HT-29 (cell line): ENCODE measurements at places on chromosomes 4 and X. TPM values are rescaled to one million over a fixed set of nuclear protein-coding genes. Genes with fewer than 3 reads are reported as not detected.

The F8A2 gene
- not detected in 2 replicates for total RNA-seq

DNA sequence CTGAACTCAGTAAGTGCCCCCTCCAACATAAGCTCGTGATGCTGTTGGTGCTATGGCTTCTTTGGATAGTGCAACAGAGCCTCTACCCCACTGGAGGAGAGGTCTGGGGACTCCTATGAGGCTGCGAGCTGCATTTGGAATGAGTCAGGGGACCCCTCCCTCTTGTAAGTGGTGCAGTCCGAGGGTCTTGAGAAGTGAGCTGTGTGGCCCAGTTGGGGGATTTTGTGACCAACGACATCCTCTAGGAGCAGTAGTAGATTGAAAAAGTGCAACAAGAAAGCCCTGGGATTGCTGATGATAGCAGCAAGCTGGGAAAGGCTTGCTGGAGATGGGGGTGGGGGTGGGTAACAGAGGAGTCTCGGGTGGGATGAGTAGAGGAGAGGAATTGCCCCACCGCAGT is 3.1 kb downstream of the FRMPD3 start:
- DNase-seq, result no peak

The FAM133A gene
- total RNA-seq, result not detected in 2 replicates

The GAGE12E gene
- total RNA-seq, result not detected in 2 replicates

DNA sequence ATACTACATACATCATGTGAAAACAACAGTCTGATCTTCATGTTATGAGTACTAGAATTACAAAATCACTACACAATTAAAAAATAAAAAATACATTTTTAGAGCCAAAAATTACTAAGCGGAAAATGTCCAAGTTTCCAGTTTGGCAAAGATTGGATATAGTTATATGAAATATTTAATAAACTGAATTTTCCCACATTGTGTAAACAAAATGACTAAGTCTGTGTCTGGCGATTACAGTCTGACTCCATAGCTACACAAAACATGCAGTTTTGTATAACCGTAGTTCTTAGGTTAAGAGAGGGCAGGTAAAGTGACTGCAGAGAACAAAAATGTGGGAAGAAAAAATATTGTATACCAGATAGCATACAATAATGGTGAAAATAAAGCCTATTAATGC is 59.2 kb upstream of the TMEM47 start:
- no peak for DNase-seq

The GAR1 gene
- 8.5 and 9.8 TPM in 2 replicates for total RNA-seq

GRCh38 chr4:76279462-76279861 is 27.1 kb upstream of the STBD1 start:
- peak; percentile 31 for DNase-seq

The DRP2 gene
- 0.05 and 0.13 TPM in 2 replicates for total RNA-seq

- no peak for DNase-seq
Observed at GRCh38 chr4:158912390-158912789, 143.6 kb downstream of the FNIP2 start.

The NPY1R gene
- total RNA-seq, result 0.13 TPM in 1 of 2 replicates, not detected in the other

DNA sequence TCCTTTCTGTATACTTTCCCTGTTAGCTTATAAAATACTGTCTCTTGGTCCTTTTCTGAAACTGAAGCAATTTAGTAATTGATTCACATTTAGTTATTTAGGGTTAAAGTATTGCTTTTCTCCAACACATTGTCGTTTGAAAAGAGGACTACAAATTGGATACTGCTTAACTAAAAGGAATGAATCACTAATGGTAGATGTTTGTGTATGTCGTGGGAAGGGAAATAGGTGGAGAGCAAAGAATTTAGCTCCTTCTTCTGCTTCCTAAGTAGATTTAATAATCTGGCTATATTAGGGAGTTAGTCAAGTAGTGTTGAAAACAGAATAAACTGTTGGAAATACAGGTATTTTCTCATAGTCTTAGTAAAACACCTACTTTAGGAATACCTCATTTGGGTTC is 27.9 kb downstream of the SLAIN2 start:
- DNase-seq, result no peak

DNA sequence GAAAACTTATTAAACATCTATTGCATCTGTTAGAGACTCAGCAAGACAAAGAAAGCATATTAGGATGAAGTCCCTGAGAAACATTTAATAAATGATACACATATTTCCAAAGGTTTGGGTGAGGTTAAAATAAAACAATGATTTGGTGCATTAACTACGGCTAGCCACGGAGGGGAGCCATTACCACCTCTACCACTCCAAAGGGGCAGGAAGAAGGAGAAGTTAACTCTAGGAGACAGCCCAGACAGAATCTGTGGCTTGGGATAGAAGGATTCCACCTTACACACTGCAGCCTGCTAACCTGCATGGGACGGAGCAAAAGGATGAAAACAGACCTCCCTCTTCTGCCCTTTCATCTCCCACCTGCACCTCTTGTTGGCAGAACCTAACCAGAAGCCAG is 189.1 kb upstream of the C1QTNF7 start:
- DNase-seq, result peak; percentile 43

The UGT2B17 gene
- not detected in 2 replicates for total RNA-seq

The F11 gene
- total RNA-seq, result not detected in 2 replicates

- no peak for DNase-seq
Observed at GRCh38 chr4:71677568-71677967, 106.3 kb downstream of the GC start.

The TLR7 gene
- total RNA-seq, result not detected in 2 replicates

The CENPI gene
- total RNA-seq, result 11.5 and 13.2 TPM in 2 replicates

The RPL9 gene
- total RNA-seq, result 1,285 and 1,602 TPM in 2 replicates

The EXOC1L gene
- not detected in 2 replicates for total RNA-seq

GRCh38 chr4:106704253-106704870 is 331.8 kb downstream of the DKK2 start:
- DNase-seq, result no peak

- DNase-seq, result no peak
Observed at GRCh38 chr4:155974476-155974749, 20.7 kb upstream of the CTSO start.

DNA sequence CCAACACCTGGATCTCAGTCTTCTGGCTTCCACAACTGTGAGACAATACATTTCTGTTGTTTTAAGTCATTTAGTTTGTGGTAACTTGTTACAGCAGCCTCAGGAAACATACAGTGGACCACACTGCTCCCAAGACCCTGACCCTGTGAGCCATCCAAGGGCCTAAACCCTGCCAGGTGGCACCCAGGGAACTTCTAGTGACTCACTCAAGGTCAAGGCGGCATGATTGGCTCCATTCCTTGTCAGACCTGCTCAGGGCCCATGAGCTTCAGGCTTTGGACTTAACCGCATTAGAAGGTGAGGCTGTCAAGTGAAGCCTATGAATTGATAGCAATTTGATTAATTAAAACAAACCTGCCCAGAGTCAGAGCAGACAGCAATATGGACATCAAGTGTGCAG is 165.7 kb upstream of the MAMLD1 start:
- no peak for DNase-seq

DNA sequence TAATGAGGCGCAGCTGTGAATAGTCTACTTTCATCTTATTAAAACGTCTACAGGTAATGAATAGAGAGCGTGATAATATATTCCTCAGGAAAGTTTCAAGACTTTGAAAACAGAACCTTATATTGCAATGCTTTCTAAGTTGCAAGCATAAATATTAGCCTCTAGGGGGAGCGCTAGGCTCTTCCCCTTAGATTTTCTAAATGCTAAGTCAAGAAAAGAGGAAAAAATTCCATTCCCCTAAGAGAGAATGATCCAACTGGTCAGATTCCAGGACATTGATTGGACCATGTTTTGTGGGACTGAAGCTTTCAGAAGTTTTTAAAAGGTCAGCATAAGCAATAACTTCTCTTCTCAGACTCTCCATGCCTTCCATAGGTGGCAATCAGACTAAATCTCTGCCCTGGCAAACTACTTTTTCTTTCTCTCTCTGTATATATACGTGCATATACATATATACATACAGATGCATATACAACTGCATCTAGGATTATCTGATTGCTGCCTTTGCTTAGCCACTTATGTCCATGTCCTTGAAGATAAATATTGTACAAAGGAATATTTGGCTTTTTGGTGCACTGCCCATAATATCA is 492.9 kb downstream of the INPP4B start:
- DNase-seq, result peak; percentile 77

The SLC2A9 gene
- total RNA-seq, result 1.8 and 1.9 TPM in 2 replicates

The RAB33A gene
- not detected in 2 replicates for total RNA-seq

DNA sequence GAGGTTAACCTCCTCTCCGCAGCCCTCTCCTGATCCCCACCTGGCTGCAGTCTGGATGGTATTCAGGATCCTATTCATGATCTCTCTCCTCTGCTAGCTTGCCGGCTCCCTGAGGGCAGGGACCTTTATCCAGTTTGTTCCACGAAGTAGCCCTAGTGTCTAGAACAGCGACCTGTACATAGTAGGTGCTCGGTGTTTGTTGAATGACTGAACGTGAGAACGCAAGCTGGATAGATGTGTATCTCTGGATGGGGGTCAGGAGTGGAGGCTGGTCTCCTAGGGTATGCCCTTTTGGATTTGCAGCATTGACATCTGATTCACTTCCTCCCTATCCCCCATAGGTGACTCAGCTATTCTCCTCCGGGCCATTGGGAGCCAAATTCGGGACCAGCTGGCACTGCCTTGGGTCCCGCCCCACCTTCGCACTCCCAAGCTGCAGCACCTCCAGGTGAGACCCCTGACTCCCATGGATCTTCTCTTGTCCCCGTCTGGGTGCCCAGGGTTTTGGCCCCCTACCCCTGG is 7.3 kb downstream of the CCDC22 start:
- no peak for DNase-seq

GRCh38 chr4:73067971-73068394 is 1.5 kb downstream of the COX18 start:
- DNase-seq, result no peak

GRCh38 chr4:8400632-8401325 is 39.7 kb downstream of the ACOX3 start:
- no peak for DNase-seq

The NPY2R gene
- not detected in 2 replicates for total RNA-seq

DNA sequence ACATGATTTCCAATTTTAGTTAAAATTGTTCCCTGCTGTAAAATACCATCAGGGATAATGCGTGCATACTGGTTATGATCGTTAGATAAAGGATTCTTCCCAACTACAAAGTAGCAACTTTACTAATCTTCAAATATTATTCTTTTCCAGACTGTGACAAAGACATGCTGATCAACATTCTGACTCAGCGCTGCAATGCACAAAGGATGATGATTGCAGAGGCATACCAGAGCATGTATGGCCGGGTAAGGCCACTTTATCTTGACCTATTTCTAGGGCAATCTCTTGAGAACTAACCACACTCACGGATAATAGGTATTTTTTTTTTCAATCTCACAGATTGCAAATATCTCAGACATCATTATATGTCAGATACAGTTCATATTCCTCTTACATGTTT is 47.0 kb downstream of the ANXA10 start:
- no peak for DNase-seq

GRCh38 chr4:157196046-157196445 is 24.5 kb upstream of the GRIA2 start:
- DNase-seq, result no peak

DNA sequence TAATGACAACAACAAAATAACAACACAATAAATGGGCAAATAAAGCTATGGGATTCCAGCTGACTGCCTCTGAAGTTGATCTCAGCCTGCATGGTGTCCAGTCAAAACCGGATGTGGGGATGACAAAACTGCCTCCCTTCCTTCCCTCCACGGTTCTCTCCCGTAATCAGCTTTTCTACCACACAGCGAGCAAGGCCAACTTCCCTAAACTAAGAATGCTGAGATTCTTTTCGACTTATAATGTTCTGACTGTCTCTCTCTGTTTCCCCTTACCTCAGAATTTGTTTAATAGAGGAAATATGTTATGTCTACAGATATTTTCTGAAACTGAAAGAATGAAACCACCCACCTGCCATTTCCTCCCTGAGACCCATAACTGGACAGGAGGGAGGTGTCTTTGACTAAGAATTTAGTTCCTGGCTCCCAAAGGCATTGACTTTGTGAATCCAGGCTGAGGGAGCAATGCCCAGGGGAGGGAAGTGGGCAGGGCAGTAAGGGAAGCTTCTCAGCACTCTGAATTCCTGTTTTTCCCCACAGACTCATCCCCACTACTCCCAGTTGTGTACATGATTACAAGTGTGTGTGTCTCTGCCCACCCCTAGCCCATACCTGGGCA is 1.0 kb upstream of the TLR1 start:
- no peak for DNase-seq

DNA sequence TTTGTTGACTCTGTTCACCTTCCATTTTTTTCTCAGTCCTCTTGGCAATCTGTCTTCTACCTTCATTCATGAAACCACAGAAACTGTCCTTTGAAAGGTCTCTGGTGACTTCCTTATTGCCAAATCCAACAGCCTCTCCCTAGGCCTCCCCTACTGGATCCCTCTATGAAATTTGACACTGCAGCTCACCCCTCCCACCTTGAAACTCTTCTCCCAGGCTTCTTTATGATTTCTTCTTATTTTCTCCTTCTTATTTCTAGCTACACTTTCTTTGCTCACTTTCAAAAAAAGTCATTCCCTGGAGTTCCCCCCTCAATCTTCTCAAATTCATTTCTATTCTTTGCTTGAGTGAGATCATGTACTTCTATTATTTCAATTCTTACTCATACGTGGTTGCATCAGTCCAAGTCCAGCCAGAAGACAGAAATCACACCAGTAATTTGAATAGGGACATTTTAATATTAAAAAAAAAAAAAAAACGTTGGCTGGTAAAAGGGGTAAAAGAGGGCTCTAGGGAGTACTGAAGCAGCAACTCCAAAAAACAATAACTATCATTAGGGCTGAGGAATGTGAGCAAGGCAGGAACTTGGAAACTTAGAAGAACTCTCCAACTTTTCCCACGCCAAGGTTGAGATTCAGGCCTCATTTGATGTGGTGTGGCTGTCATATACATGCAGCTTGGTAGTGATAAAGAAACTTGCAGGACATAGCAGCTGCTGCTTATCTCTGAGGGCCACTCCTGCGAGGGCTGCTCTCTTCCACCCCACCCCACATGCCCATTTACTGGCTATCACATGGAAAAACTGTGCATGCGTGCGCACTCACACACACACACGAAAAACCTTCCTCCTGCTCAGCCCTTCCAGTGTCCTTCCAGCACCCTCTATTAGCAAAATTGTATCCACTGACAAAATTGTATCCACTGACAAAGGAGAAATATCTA is 169.8 kb upstream of the GALNT7 start:
- no peak for DNase-seq

- no peak for DNase-seq
Observed at GRCh38 chr4:78480286-78480685, 71.3 kb upstream of the ANXA3 start.

The CFAP99 gene
- total RNA-seq, result not detected in 2 replicates

The CYTL1 gene
- total RNA-seq, result not detected in 2 replicates

The MTTP gene
- not detected in 2 replicates for total RNA-seq

DNA sequence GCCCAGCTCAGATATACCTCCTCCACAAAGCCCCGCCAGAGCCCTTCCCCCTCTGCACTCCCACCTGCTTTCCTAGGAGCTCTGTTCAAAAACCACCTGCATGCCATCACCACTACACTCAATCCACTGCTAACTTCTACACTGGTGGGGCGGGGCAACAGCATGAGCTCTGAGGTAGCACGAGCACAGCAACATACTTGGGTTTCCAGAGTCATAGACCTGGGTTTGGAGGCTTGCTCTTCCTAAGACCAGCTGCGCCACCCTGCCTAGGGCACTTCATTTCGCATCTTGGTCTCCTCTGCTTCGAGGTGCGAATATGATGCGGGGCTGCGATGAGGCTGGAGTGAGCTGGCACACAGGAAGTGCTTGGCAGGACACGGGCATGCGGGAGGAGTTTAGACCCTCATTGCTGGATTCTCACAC is 3.6 kb downstream of the SASH3 start:
- DNase-seq, result no peak
